ENCODE measurements at places on chromosomes 4 and X.
A peak's percentile ranks its signal among the peaks of the same experiment; 100 is the strongest.

GRCh38 chr4:154086247-154086646 is 297.4 kb upstream of the SFRP2 start:
- DNase-seq = no peak

- no peak for DNase-seq
Measured at GRCh38 chrX:2799369-2799768, 29.4 kb upstream of the GYG2 start.

GRCh38 chr4:183670251-183670650 is 11.2 kb downstream of the TRAPPC11 start:
- DNase-seq = no peak

- no peak for DNase-seq
Measured at GRCh38 chrX:110123331-110123782, 120.4 kb downstream of the TMEM164 start.

DNA sequence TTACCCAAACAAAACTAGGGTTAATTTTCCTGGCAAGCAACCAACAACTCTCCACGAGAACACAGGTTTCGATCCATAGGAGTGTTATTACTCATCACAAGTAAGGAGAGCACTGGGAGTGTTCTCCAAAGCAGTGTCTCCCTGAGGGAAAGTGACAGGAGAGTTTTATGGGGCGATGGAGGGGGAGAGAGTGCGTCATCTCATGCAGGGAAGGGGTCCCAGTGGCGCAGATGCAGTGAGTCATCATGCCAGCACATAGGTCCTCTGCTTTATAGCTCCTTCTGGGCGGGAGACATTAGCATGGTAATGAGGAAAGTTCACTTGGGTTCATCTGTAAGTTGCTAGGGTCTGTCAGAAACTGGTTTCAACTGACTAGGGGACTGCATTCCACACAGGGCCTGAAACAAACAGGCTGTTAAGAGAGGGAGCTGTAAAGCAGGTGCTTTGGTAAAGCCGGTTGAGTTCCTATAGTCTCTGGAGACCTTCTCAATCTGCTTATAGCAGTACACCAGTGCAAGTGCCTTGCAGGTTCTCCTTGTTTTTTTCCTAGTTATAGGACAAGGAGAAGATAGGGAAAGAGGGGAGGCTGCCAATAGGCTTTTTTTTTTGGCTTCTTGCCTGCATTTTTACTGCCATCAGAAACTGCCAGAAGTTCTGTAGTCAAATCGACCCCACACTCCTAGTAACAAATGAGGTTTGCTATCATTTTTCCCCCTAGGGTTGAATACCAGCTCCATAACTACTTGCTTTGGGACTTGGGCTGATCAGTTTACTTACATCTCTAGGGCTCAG is 12.8 kb upstream of the BOD1L1 start:
- no peak for DNase-seq

DNA sequence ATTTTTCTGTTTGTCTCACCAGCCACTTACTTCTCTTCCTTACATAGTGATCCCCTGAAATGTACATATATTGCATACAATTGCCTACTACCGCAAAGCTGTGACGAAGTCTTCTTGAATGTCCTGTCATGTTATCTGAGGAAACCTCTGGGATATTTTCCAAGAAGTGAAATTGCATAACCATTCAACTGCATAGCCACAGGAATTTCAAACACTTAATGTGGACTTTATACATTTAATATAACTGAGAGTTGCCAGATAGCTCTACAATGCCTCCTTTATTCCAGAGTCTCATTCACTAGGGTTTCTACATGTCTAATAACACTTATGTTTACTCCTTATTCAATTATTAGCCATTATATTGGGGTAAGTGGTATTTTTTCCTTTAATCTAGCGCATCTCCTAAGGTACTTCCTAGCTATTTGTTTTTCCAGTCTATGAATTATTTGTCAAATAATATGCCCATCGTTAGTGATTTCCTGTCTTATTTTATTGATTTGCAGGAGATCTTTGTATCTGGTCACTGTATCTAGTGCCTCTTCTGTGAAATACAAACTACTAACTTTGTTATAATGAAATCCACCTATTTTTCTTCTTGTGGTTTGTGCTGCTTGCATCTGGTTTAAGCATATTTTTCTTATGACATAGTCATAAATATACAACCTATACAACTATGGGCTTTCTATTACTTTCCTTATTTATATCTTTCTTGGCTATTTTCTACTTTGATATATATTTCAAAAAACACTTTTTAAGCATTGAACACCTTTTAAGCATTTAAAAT is 69.2 kb upstream of the GRID2 start:
- DNase-seq = no peak

DNA sequence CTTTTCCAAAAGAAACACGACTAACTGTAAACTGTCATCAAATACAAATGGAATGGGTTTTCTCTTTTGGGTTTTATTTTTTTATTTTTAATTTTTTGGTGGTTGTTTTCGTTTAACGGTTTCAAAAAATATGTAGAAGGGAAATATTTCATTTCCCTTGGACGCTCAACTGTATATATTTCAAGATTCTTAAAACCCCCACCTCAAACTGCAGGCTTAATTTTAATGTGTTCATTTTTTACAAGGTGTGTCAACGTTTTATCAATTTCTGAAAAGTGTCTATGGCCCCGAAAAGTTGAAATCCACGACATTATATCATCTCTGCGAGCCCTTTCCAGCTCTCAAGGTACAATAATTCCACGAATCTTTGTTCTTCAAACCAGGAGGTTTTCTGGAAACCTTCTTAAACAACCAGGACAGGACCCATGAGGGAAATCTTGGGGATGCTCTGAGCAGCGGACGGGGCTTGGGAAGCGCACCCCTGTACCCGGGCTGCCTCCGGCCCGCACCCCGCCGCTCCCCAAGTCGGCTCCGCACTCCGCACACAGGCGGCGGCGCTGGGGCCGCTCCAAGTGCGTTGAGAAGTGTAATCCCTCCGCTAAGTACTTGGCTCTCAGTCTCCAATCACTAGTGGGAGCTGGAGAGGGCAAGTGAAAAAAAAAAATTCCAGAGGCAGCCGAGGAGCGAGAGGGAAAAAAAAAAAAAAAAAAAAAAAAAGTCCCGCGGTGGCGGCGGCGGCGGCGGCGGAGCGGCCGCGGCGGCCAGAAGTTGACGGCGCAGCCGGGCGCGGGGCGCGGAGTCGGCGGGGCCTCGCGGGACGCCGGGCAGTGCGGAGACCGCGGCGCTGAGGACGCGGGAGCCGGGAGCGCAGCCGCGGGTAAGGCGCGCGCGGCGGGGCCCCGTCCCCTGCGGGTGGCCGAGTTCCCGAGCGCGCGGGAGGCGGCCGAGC is at the start of gene BMPR1B:
BMPR1B (plus strand) TSS at position 764 of the 949 bp plus-strand sequence. CDS start 346,470 bp downstream, outside the sequence.
- DNase-seq = peak; percentile 46

DNA sequence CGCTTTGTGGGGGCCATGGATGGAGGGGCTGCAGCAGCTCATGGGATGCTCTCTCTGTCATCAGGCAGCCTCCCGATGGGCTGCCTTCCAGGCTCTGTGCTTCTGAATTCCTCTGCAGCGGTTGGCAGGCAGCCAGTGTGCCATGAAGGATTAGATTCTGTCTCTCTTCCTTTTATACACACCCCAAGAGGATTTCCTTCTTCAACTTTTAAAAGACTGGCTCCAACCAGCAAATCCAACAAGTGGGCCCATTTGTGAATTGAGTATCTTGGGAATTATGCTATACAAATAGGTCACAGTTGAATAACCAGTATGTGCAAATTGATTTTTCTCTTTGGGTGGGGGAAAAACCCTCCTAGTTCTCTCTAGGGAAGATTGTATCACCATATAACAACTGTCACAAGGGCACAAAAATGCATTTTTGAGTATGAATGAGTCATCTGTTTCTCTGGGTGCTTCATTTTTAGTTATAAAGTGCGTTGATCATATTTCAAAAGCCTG is 96.8 kb upstream of the FAT1 start:
- peak; percentile 67 for DNase-seq

- DNase-seq = no peak
Measured at GRCh38 chr4:65868096-65868824, 198.0 kb upstream of the EPHA5 start.

DNA sequence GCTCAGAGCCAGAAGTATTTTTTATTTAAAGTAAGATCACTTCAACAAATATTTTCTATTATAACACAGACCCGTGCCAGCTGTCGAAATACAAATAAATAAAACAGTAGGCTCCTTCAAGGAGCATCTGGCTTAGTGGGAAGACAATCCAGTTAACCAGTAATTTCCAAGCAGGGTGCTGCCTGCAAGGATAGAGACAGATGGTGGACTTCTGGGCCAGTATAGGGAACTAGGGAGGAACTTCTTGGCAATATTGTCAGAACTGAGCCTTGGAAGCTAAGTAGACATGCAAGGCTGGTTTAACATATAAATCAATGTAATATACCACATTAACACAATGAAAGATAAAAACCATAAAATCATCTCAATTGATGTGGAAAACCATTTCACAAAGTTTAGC is 17.0 kb upstream of the MTMR1 start:
- DNase-seq = no peak

DNA sequence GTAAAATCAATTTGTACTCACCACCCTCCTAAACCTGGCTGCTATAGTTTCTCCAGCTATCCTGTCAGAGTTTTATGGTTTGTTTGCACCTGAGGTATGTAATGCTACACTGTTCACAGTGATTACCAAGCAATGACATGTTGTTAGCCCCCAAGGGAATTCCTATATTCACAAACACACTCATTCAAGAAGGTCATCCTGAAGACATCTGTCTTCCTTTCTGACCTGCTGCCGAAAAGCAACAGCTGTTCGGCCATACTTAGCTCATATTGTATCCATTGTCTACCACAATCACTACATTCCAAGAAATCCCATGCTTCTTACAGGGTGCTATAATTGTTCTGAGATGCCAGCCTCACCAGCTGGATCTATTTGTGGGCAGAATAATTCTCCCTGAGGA is 160.1 kb upstream of the GYPA start:
- no peak for DNase-seq

DNA sequence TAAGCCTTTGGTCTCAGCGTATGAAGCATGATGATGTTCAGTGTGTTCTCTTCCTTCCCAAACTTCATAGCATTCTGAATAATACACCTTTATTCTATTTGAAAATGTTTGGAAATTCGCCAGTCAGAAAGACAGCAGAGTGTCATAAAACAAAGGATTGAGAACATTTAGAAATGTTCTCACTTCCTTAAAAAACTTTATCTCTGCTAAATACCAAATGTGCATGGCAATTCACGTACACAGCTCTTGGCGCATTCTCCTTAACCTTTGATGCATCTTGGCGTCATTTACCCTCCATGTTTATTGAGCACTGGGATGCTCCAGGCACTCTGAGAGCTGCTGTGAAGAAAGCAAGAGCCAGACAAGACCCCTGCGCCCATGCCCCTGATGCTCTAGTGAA is 7.2 kb upstream of the IRF2 start:
- no peak for DNase-seq

DNA sequence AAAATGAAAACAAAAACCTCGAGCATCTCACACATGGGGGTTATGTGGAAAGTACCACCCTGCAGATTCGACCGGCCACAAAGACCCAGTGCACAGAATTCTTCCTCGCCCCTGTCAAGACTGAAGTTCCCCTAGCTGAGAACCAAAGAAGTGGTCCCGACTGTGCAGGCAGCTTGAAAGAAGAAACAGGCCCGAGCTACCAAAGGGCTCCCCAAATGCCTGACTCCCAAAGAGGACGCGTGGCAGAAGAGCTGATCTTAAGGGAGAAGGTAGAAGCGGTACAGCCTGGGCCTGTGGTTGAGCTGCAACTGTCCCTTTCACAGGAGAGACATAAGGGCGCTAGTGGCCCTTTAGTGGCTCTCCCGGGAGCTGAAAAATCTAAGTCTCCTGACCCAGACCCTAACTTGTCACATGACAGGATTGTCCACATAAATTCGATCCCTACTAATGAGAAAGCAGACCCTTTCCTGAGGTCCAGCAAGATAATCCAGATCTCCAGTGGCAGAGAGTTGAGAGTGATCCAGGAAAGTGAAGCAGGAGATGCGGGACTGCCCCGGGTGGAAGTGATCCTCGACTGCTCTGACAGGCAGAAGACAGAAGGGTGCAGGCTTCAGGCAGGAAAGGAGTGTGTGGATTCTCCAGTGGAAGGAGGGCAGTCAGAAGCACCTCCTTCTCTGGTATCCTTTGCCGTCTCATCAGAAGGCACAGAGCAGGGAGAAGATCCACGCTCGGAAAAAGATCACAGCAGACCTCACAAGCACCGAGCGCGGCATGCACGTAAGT is 108.8 kb upstream of the MYOZ2 start:
- DNase-seq = no peak

DNA sequence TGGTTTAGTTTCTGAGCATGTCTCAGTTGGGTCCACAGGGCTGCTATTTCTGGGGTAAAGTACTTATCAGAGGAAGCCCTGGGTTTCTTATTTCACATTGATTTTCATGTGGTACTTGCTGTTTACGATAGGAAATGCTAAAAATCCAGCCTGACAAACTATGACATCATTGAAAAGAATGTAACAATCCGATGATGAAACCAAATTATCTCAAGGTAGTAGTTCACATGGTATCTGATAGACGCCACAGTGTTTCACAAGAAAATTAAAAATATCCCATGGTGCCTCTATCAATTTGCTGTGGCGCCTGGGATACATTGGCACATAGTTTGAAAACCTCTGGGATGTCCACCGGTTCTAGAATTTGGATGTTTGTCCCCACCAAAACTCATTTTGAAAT is 418.9 kb upstream of the RPS6KA3 start:
- no peak for DNase-seq

GRCh38 chr4:40196724-40197281 is at the start of gene RHOH:
TSS of gene RHOH (plus strand) at chr4:40197031. CDS start at chr4:40243387, 46,356 bp downstream.
- no peak for DNase-seq

DNA sequence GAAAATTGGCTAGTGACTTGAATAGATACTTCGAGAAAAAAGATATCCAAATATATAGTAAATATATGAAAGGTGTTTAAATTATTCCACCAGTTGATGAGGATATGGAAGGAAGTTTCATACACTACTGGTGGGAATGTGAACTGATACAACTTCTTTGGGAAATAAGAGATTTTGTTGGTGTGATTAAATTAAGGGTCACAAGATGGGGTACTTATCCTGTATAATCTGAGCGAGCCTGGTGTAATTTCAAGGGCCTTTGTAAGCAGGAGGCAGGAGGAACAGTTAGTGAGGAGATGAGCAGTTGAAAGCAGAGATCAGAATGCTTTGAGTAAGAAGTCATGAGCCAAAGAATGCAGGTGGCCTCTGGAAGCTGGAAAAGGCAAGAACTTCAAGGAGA is 192.2 kb downstream of the KCTD8 start:
- no peak for DNase-seq

DNA sequence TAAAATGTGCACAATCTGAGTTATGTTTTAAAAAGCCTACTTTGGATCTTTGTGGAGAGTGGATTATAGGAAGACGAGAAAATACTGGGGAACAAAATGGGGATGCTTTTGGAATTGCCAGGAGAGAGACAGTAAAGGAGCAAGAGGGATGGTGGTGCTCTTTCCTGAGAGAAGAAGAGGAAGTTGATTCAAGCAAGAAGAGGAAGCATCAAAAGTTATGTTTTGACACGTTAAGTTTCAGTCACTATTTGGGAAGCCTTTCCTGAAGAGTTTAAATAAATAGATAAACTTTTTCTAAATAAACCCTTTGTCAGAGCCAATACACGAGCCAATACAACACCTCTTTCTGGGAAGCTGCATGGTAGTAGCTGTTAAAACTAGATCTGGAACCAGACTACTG is 394.1 kb downstream of the GALNTL6 start:
- no peak for DNase-seq

Measured in Right ventricle myocardium superior (tissue), 1 donor.